ENCODE measurements at places on chromosomes 13 and 19.

- no peaks in the 10 kb centered on the region for H3K36me3 ChIP-seq
- no peak for DNase-seq
- no peaks in the 10 kb centered on the region for H3K27me3 ChIP-seq
- H3K27ac ChIP-seq, result no peak overlapping the region
- no peak overlapping the region for H3K4me3 ChIP-seq
- H3K4me1 ChIP-seq, result no peaks in the 10 kb centered on the region
These were observed 16.7 kb upstream of the RXFP2 start for GRCh38 chr13:31722673-31723072.

DNA sequence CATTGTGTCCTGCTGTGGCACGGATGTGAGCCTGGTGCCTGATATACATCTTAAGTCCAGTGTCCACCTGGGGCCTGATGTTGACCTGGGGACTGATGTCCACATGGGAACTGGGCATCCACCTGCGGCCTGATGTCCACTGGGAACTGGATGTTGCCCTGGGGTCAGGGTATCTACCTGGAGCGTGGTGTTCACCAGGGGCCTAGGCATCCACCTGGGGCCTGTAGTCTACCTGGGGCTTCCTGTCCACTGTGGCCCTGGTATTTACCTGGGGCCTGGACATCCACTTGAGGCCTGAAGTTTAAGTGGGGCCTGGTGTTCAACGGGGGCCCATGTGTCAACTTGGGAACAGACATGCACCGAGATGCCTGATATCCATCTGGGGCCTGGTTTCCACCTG, 11.9 kb downstream of the SACS start:
- DNase-seq, result no peak
- no peaks in the 10 kb centered on the region for H3K36me3 ChIP-seq
- H3K4me1 ChIP-seq, result no peaks in the 10 kb centered on the region
- no peaks in the 10 kb centered on the region for H3K27me3 ChIP-seq
- H3K4me3 ChIP-seq, result no peak overlapping the region
- no peak overlapping the region for H3K27ac ChIP-seq

- no peak within 1 kb of the TSS for H3K4me3 ChIP-seq
- DNase-seq, result no peak
- no peaks in the 10 kb centered on the region for H3K27me3 ChIP-seq
- no peaks in the 10 kb centered on the region for H3K36me3 ChIP-seq
- no peak within 1 kb of the TSS for H3K27ac ChIP-seq
- no peaks in the 10 kb centered on the region for H3K4me1 ChIP-seq
These were observed at the start of gene FPR1 for GRCh38 chr19:51751655-51752054. Gene FPR1, minus strand, starts transcription at chr19:51751878. Its CDS starts 4,884 bp downstream, at chr19:51746994.

GRCh38 chr19:1933244-1933643, 7.7 kb upstream of the CSNK1G2 start:
- no peaks in the 10 kb centered on the region for H3K36me3 ChIP-seq
- peaks cover 13% of the 10 kb centered on the region for H3K4me1 ChIP-seq
- no peak overlapping the region for H3K27ac ChIP-seq

- no peak for DNase-seq
- H3K4me3 ChIP-seq, result no peak overlapping the region
- no peaks in the 10 kb centered on the region for H3K36me3 ChIP-seq
These were observed 1215.9 kb downstream of the UQCRFS1 start for GRCh38 chr19:27997069-27997468.

DNA sequence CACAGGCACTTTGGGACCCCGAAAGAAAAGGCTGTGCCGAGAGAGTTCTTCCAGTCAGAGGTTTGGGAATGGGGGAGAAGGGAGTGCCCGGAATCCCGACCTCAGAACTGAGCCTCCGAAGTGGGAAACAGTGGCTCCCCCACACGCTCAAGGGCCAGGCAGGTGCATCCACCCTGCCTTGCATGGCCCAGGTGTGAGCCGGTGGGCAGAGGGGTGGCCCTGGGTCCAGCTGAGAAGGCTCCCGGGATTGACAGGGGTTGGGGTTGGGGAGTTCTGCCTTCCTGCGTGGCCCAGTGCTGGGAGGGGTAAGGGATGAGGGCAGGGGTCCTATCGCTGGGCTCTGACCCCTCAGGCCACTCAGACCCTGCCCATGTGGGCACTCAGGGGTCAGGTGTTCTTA, 163.5 kb upstream of the TUBA3C start:
- no peak for DNase-seq
- H3K36me3 ChIP-seq, result no peaks in the 10 kb centered on the region
- no peaks in the 10 kb centered on the region for H3K4me1 ChIP-seq
- H3K27ac ChIP-seq, result no peak overlapping the region
- no peak overlapping the region for H3K4me3 ChIP-seq

GRCh38 chr19:2412449-2412848, 14.9 kb downstream of the TIMM13 start:
- DNase-seq, result no peak
- H3K4me1 ChIP-seq, result no peaks in the 10 kb centered on the region
- H3K4me3 ChIP-seq, result no peak overlapping the region
- no peaks in the 10 kb centered on the region for H3K27me3 ChIP-seq

DNA sequence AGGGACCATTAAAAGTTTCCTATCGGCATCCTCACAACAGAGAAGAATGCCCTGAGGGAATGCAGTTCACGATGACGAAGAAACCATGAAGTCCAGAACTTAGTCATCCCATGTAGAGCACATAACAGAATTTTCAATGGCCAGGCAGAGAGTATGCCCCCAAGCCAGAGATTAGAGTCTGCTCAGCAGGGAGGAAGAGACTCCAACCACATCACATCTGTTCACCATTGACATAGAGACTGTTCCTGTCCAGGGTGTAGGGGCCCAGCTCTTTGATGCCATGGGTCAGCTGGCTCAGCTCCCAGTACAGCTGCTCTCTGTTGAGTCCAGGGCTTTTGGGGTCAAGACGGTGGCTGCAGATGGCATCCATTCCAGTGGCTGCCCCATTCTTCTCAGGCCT, 68.2 kb downstream of the MBD3L1 start:
- no peak for DNase-seq
- H3K27ac ChIP-seq, result no peak overlapping the region
- H3K4me3 ChIP-seq, result no peak overlapping the region
- H3K27me3 ChIP-seq, result no peaks in the 10 kb centered on the region
- H3K36me3 ChIP-seq, result no peaks in the 10 kb centered on the region
- H3K4me1 ChIP-seq, result no peaks in the 10 kb centered on the region

- H3K27ac ChIP-seq, result no peak overlapping the region
- no peak for DNase-seq
- peaks cover 4% of the 10 kb centered on the region for H3K36me3 ChIP-seq
- H3K27me3 ChIP-seq, result no peaks in the 10 kb centered on the region
These were observed 189.1 kb downstream of the GGACT start for GRCh38 chr13:100399455-100399854.

GRCh38 chr13:23567906-23568460, 2.2 kb upstream of the TNFRSF19 start:
- H3K27ac ChIP-seq, result no peak overlapping the region
- no peak overlapping the region for H3K4me3 ChIP-seq
- H3K27me3 ChIP-seq, result peaks cover 31% of the 10 kb centered on the region
- no peaks in the 10 kb centered on the region for H3K36me3 ChIP-seq

- no peak for DNase-seq
- no peaks in the 10 kb centered on the region for H3K36me3 ChIP-seq
- no peaks in the 10 kb centered on the region for H3K4me1 ChIP-seq
- no peak overlapping the region for H3K27ac ChIP-seq
These were observed 86.2 kb upstream of the FRY start for GRCh38 chr13:31945202-31945961.

GRCh38 chr19:51676566-51677083, 16.5 kb upstream of the SPACA6 start:
- peak; percentile 63 for DNase-seq
- peaks cover 19% of the 10 kb centered on the region for H3K4me1 ChIP-seq
- H3K4me3 ChIP-seq, result no peak overlapping the region
- H3K27me3 ChIP-seq, result peaks cover 17% of the 10 kb centered on the region
- H3K27ac ChIP-seq, result peak overlapping the region; percentile 35
